Amniotic epithelial cell (primary cell): ENCODE measurements at places on chromosomes 3 and 15.

GRCh38 chr3:144032531-144033239 lies 61.1 kb downstream of the DIPK2A start:
- DNase-seq: no peak

GRCh38 chr3:17349093-17349492 lies 393.3 kb downstream of the TBC1D5 start:
- no peak for DNase-seq

GRCh38 chr15:33380406-33380805 lies 69.6 kb downstream of the RYR3 start:
- no peak for DNase-seq

DNA sequence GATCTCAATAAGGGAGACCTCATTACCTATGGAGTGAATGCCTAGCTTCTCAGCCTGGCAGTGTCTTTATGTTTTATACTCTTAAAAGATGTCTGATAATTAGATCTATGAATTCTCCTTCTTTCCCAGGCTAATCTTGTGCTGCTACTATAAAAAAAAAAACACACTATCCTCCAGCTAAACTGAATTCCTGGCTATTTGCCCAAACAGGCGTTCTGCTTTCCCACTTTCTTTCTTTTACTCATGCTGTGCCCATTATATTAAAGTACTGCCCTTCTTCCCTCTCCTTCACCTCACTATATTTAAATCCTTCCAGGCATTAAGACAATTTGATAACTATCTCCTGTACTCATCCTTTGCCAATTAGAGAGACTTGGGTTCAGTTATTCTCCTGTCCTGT lies 1134.9 kb downstream of the ROBO2 start:
- no peak for DNase-seq

DNA sequence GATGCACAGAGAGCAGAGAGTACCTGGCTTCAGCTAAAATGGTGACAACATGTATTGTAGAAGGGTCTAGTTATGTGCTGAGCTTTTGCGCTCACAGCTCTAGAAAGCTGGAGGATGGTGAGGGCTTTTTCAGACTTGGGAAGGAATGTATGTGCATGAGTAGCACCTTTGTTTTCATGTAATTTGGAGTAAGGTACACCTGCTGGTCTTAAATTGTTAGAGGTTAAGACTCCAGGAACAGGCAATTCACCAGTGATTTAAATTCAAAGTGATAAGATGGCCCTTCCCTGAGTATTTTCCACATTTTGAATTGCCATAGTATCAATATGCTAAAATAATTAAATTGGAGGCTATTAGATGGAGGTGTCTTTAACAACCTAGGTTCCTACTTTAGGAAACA lies 436.4 kb upstream of the GOLIM4 start:
- DNase-seq: no peak

GRCh38 chr15:77025941-77026411 lies 31.1 kb downstream of the PSTPIP1 start:
- DNase-seq: no peak

DNA sequence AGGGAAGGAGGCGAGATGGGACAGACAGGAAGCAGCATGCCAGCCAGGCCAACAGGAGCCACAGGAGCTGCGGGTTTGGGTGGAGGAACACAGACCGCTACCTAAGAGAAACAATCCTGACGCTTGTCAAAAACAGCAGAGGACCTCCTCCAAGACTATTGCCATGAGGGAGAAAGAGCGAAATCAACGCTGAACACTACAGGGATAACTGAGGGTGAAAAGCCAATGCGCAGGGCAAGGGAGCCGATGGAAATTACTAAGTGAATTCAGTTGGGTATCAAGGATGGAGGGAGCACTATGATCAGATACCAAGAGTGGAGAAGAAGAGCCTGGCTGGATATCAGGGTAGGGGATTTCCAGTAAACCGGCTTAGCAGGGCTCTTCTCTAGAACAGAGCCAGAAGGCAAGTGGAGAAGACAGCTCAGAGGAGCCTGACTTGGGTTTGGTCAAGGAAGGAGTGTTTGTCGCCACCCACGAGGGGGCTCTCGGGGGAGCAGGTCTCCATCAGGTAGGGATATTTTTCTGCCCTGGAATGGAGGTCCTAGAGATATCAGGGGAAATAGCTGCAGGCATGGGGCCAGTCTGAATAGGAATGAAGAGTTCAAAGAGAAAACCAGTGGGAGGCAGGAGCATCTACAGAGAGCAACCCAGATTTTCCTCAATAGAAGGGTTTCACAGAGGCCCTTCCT lies 48.4 kb downstream of the SLC41A3 start:
- DNase-seq: no peak

DNA sequence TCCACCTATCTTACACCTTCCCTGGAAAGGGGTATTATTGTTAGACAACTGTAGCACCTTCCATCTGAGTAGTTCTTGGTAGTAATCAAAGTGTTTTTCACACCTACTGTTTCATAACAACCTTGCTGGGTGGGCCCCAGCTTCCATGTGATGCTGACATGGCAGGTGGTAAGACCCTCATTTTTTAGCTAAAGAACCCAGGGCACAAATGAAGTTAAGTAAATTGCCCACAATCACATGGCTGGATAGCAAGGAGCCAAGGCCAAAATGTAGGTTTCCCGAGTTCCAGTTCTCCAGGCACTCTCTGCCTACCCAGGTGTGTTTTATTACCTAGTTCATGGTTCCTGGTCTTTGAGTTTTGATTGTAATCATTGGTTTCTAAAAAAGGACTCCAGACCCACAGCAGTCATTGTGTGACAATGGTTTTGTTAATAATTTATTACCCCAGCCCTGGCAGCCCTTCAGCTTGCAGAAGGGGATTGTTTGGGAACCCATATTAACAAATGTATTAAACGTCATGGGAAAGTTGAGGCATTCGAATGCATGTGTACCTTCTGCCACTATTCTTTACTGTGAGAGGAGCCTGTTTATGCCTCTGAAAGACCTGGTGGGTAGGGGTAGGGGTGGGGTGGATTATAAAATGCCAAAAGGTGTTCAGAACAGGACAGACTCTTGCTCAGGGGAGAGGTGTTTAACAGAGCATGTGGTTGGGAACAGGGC lies 222.2 kb upstream of the BHLHE40 start:
- DNase-seq: no peak

DNA sequence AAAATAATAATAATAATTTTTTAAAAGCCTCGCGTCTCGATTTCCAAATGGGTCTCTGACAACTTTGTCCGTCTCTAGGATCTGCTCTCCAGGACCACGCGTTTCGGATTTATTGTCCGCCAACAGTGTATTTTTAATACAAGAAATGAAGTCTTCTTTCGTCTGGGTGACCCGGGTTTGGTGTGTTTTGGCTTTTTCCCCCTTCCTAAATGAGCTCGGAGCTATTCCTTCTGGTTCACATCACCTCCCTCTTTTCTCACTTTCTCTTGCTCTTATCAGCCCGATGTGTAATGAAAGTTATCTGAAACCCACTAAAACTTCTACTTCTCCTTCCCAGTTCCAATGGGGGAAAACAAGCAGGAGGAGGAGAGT lies 516.7 kb downstream of the MECOM start:
- DNase-seq: no peak

DNA sequence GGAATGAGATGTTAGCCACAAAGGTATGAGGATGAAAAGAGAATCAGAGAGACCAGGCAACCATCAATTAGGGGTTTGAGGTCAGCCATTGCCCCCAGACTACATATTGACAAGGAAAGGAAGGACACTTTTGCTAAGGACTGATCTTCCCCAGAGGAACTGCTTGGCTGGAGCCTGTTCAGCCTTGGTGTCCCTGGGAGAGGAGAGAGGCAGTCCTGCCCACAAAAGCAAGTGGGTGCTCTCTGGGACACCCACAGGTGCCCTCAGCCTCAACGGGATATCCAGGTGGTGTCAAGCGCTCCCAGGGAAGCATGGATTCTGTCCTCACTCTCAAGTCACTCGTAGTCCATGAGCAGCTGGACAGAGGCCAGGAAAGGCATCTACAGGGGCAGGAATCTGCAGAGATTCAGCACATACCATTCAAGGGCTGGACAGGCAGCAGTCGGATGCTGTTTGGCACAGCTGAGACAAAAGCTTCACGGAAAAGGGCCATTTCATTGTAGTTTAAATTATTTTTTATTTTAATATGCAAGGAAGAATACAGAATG lies 166.2 kb downstream of the UACA start:
- DNase-seq: no peak

GRCh38 chr3:15276028-15276724 lies 56.2 kb downstream of the SH3BP5 start:
- DNase-seq: no peak

- no peak for DNase-seq
Observed at GRCh38 chr3:43073836-43074220, 32.1 kb downstream of the POMGNT2 start.

DNA sequence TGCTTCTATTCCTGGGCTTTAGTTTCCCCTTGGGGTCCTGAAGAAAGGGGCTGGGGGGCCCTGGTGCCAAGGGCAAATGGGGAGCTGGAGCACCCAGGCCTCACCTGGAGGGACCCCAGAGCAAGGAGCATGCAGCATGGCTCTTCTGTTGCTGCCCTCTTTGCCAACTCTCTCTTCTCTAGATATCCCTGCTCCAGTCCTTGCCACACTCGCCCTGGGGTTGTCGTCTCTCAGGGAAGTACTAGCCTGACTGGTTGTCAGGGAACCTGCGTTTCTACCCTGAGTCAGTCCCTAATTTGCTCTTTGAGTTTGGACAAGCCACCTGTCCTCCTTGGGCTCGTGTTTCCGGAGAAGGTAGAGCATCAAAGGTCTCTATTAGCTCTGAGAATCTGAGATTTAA lies 63.7 kb upstream of the UBE2Q2 start:
- no peak for DNase-seq

- no peak for DNase-seq
Observed at GRCh38 chr3:173399044-173399443, 1.5 kb downstream of the NLGN1 start.

DNA sequence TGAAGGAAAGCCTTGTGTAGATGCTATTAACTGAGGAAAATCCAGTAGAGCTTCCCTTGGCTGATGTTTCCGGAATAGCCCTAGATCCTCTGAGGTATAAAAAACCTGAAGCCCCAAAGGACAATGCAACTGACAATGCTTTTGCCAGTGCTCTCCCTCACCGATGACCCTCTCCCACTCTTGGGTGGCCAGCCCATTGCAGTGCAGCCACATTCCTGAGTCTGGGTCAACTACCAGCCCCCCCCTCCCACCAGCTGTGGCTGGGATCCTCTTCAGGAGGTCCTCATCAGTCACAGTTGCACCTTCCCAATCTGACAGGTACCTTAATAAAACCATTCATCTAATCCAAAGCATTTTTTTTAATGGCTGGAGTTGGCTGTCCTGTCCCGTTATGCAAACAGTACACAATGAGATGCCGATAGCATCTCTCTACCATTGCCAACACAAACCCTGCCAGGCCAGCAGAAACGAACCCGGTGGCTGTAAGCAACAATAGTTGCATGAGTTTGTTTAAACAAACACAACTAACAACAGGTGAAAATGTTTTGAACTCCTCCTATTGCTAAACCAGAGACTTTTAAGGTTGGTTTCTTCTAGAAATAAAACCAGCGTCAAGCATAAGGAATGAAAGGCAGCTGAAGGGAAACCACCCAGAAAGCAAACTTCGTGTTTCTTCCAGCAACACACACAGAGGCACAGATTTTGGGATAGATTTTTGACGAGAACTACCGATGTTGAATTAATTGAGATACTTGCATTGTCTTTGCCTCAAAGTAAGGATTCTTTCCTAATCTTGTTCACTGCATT lies 128.3 kb upstream of the ARHGEF3 start:
- no peak for DNase-seq

GRCh38 chr3:146142757-146143156 lies 18.2 kb downstream of the PLOD2 start:
- peak; percentile 68 for DNase-seq

- peak; percentile 95 for DNase-seq
Observed at GRCh38 chr3:171351676-171352075, 108.5 kb downstream of the TNIK start.

GRCh38 chr15:99335508-99335907 lies 84.2 kb downstream of the LRRC28 start:
- DNase-seq: no peak

DNA sequence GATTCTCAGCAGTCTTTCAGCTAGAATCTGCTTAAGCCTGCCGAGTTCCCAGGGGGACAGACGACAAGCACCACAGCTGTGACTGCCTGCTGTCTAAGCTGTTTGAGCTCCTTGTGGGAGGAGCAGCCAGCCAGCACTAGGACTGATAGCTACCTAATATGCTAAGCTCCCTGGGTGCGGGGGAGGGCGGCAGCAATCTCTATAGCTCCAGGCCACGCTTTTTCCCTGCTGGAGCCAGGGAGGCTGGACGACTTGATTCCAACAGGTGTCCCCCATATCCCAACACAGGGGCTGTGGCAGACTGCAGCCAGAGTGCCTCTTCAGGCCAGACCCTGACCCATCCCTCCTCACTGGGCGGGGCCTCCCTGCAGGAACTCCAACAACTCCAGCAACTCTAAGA lies 134.1 kb upstream of the ARPP21 start:
- DNase-seq: no peak

DNA sequence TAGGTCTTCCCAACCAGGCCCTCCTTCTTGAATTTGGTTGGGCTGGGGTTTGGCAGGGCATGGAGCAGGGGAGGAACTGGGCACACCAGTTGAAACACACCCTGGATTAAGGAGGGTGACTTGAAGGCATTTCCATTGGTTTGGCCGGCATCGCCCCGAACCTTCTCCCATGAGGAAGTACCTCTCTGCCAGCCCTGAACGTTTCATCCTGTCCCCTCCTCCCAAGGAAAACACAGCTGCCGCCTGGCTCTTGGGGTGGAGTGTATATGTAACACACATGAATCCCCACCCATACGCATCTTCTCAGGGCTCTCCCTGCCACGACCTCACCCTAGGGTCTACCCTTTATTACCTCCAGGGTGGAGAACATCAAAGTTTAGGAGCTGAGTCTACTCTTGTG lies 14.6 kb downstream of the UBAP1L start:
- no peak for DNase-seq
